ENCODE measurements at places on chromosomes 7 and 10. TPM values are rescaled to one million over a fixed set of nuclear protein-coding genes. Genes with fewer than 3 reads are reported as not detected.

Gene PRTFDC1
- 5.0 TPM for total RNA-seq

Gene SPDYE16
- not detected for total RNA-seq

Gene UNCX
- not detected for total RNA-seq

Gene PDLIM1
- 334 TPM for total RNA-seq

- DNase-seq = no peak
Measured at GRCh38 chr10:15775513-15775912, 55.8 kb upstream of the ITGA8 start.

DNA sequence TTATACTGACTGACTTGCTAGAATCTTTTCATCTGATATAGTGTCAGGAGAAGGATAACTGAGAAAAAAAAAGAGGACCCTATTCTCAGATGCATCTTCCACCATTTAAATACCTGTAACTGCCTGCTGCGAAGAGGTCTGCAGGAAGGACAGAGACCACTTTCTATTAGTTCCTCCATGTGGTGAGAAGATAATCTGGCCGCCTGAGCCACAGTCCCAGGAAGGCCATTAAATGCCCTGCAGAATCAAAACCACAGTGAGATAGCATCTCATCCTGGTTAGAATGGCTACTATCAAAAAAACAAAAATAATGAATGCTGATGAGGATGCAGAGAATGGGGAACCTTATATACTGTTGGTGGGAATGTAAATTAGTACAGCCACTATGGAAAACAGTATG is 19.9 kb upstream of the IFIT1B start:
- no peak for DNase-seq

GRCh38 chr10:35165811-35166210 is 39.2 kb downstream of the CREM start:
- DNase-seq = no peak

DNA sequence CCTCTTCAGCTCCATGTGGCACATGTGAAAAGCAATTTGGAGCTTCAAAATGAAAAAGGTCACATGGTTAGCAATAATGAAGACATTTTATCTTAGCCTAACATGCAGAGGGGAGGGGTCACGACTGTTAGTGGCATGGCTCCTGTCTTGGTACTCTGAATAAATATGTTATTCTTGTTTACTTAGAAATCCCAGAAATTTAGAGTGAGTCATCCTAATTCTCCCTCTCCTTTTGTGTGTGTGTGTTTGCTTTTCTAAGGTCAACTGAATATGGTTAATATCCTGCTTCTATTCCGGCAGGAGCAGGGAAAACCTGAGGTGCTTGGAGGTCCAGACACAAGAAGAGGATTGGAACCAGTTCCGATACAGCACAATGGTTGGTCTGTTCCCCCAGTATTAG is 17.6 kb downstream of the BCCIP start:
- DNase-seq = no peak

- no peak for DNase-seq
Measured at GRCh38 chr7:1548438-1548831, 7.6 kb downstream of the TMEM184A start.

- no peak for DNase-seq
Measured at GRCh38 chr7:151245360-151246101, 3.0 kb downstream of the SMARCD3 start.

GRCh38 chr10:77350711-77351119 is 286.9 kb downstream of the KCNMA1 start:
- no peak for DNase-seq

- no peak for DNase-seq
Measured at GRCh38 chr10:110793886-110794285, 77.8 kb upstream of the PDCD4 start.

DNA sequence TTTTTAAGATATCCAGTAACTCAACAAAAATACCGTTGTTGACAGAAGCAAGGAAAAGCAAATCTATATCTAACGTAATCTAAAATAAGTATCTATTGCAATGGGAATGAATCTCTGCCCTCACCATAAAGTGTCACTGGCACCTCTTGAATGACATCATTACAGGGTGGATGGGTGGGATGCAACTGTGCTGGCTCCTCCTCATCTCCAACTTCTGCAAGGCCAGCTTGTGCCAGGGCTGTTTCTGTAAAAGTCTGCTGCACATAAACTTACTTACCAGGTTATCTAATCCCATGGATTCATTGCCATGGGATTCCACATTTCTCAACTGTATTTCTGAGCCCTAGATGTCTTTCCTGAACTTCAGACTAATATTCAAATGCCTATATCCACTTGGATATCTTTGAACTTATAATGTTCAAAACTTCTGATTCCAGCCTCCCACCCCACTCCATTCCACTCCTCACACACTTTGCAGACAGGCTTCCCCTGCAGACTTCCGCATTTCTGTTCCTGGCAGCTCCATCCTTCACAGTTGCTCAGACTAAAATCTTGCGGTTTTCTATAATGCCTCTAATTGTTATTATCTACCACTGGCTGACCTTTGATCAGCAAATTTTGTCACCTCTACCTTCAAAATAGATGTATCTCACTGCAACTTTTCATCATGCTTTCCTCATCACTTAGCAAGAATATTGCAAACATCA is 10.7 kb downstream of the FGL2 start:
- DNase-seq = no peak

- peak; percentile 31 for DNase-seq
Measured at GRCh38 chr10:132899054-132899750, 43.2 kb downstream of the CFAP46 start.

DNA sequence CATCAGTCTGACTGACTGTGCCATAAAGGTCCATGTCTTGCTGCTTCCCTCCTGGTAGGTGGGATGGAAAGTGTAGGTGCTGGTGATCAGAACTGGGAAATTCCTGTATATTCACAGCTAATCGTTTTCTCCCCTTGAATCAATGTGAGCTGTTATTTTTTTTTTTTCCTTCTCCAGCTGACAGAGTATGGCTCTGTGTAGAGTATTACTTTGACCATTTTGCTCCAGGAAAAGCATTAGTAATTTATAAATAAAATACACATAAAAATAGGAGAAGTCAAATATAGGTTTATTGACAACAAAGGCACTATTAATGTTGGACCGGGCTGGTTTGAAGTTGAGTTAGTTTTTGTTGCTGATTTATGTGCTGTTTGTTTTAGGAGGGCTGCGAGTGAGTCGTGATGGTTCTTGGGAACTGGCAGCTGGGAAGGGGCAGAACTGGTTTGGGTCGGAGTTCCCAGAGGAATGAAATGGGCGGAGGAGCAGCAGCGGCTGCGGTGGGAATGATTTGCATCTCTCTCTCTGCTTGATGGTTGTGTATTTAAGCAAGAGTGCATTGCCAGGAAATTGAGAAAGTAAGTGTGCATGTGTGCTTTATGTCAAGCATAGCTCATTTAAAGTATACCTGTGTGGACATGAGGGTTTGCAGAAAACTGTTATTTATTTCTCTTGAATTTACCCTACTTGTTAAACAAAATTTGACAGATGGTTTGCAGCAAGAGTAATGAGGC is 80.9 kb downstream of the LRMDA start:
- no peak for DNase-seq

DNA sequence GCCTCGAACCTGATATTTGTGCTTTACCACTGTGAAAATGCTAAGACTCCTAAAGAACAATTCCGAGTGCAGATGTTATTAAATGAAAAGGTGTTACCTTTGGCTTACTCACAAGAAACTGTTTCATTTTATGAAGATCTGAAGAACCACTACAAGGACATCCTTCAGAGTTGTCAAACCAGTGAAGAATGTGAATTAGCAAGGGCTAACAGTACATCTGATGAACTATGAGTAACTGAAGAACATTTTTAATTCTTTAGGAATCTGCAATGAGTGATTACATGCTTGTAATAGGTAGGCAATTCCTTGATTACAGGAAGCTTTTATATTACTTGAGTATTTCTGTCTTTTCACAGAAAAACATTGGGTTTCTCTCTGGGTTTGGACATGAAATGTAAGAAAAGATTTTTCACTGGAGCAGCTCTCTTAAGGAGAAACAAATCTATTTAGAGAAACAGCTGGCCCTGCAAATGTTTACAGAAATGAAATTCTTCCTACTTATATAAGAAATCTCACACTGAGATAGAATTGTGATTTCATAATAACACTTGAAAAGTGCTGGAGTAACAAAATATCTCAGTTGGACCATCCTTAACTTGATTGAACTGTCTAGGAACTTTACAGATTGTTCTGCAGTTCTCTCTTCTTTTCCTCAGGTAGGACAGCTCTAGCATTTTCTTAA is 47.7 kb downstream of the MINPP1 start:
- no peak for DNase-seq

DNA sequence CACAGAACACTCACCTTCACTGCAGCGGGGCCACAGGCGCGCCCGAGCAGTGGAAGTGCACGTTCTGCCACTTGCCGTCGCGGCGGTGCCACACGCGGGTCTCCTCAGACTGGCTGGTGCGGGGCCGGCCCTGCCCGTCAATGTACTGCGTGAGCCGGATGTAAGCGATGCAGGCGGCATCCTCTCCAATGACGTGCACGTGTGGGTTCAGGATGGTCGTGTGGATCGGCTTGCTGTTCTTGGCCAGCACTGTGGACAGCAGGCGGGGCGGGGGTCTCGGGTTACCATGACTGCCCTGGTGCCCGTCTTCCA is 19.2 kb downstream of the YKT6 start:
- no peak for DNase-seq

- peak; percentile 83 for DNase-seq
Measured at GRCh38 chr7:67518580-67518979, 521.9 kb downstream of the TYW1 start.

- no peak for DNase-seq
Measured at GRCh38 chr7:80838643-80839042, 80.2 kb downstream of the SEMA3C start.

DNA sequence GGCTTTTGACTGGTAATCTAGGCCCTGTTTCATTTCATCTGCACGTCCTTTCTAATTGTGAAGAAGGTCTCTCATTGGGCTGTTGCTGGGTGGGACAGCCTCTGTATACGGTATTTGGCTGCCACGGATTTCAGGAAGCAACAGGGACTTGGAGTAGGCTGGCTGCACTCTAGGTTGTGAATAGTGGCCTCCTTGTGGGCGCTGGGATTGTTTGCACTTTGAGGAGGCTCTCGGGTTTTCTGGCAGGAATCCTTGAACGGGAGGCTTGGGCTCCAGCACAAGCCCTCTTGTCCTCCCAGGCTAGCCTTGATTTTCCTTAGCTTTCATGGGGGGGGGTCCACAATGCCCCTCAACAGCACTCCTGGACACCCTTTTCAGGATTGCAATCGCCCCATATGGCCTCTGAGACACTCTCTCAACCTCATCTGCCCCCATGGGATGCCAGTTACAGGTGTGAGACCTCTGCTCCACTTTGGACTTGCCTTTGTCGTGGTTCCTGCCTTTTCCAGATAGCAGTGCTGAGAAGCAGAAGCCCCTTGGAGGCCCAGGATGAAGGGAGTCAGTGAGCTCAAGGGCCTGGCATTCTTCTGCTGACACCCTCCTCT is 33.9 kb upstream of the ZNF273 start:
- no peak for DNase-seq

DNA sequence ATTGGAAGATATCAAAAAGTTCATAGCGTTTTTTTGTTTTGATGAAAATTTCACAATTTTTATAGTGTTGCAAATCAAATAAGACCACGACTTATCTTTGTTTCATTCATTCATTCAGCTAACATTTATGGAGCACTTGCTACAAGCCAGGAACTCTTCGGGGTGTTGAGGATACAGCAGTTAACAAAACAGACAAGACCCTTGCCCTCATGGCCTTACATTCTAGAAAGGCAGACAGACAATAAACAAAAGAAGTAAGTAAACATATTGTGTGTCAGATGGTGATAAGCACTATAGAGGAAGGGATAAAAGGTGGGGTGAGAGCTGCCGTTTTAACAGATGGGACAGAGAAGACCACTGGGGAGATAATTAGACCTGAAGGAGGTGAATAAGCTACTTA is 41.6 kb upstream of the GSAP start:
- DNase-seq = no peak

GRCh38 chr10:88707429-88708155 is 1.5 kb downstream of the LIPK start:
- DNase-seq = no peak

DNA sequence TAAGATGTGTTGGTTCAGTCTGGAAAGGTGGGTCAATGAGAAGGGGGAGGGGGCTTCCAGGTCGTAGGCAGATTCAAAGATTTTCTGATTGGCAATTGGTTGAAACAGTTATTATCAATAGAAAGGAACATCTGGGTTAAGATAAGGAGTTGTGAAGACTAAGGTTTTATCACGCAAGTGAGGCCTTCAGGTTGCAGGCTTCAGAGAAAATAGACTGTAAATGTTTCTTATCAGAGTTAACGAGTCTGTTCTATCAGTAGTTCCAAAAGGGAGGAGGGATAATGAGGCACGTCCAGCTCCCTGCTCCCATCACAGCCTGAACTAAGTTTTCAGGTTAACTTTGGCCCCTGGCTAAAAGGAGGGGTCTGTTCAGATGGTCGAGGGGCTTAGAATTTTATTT is 11.1 kb upstream of the CFAP46 start:
- DNase-seq = no peak

DNA sequence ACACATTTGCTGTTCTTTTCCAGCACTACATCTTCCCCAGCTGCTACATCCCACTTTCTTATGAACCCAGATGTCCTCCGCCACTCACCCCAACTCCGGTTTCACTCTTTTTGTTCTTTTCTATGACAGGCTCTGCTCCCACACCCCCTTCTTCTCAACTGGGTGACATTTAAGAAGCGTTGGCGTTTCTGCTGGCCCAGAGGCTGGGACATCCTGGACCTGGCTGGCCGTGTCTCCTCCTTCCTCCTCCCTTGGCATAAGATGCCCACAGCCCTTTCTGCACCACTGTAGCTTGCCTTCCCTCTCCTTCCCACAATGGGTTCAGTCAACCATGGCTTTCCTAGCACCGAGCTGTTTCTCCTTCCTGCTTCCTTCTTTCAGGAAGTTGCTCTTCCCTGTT is 9.4 kb upstream of the CALML5 start:
- DNase-seq = peak; percentile 39
